ENCODE measurements at places on chromosomes 1 and 21.

GRCh38 chr21:38851101-38851500 is 45.4 kb downstream of the ETS2 start:
- no peak for DNase-seq

GRCh38 chr1:245475961-245476516 is 321.3 kb downstream of the KIF26B start:
- no peak for DNase-seq

DNA sequence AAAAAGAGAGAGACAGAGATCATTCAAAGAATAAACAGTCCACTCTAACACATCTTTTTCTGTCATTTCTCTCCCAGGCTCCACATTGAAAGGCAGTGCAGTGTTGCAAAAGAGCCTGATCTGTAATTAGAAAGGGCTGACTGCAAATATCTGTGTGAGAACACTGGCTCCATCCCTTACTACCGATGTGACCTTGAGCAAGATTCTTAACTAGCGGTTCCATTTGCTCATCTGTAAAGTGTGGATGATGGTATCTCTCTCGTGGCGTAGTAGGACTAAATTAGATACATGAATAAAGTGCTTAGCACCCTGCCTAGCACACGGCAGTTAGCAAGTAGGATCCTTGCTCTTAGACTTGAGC is 26.9 kb upstream of the SLC44A3 start:
- DNase-seq, result no peak

DNA sequence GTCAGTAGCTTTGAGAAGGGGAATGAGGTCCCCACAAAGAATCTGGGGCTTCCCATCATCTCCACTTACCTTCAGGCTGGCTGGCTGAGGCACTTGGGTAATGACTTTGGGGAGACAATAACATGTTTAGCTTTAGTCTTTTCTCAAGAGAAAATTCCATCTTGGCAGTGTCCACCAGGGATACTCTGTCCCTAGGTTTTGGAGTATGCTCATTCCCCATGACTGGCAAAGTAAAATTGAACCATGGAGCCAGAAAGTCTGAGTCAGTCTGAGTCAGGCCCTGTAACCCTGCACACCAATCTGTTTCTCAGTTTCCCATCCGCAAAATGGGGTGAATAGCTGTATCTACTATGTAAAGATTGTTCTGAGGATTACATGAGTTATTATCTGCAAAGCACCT is 28.2 kb downstream of the RUNX1 start:
- DNase-seq, result no peak

DNA sequence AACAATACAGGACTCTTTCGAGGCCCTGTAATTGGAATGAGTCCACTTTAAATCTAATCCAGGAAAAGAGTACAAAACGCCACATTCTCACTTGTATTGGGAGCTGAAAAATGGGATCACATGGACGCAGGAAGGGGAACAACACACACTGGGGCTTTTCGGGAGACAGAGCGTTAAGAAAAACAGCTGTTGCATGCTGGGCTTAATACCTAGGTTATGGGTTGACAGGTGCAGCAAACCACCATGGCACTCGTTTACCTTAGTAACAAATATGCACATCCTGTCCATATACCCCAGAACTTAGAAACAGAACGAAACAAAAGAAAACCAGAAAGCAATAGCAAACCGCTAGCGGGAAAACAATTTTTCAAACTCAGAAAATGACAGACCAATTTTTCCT is 1532.7 kb upstream of the TPTE start:
- no peak for DNase-seq

GRCh38 chr1:75641325-75641724 is 30.4 kb upstream of the SLC44A5 start:
- DNase-seq, result no peak

DNA sequence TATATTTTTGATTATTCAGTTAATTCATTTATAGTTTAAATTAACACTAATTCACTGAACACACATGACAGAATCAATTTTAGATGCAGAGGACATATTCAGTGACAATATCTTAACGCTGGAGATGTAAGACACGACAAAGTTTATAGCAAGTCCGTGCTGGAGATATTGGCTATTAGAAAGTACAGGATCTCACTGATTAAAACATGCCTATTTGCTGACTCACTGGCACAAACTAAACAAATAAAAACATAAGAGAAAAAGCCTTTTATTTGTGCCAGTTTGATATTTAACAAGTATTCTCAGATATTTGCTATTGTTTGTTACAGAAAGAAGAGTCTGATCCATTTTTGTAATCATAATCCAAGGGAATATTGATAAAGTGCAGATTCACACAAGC is 1122.9 kb upstream of the B3GALT2 start:
- DNase-seq, result no peak

GRCh38 chr1:37465593-37466517 is 8.5 kb upstream of the ZC3H12A start:
- DNase-seq, result no peak

Measured in heart left ventricle (tissue), 16 donors.